Stimulated activated CD4-positive, alpha-beta T cell treated with anti-CD3 and anti-CD28 coated beads, Interleukin-2, amount 100 ng/mL, for 24 hours (primary cell): ENCODE measurements at places on chromosomes 4 and X.

GRCh38 chr4:40687676-40688389 lies 58.2 kb upstream of the RBM47 start:
- DNase-seq, result no peak

DNA sequence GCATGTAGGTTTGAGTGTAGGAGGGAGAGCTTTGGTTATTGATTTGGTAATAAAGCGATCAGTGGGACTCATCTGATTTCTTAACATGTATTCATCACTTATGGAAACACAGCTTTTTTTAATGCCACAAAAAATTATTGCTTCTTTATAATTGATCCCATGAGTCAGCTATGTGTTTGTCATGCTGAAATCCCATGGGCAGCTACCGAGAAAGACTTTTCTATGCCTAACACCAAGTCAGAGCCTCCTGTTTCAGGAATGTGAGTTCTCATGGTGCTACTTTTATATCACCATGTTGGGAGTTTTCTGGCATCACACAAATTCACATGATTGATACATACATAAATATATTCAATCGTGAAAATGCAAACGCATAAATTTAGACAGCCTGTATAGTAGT lies 165.7 kb downstream of the RAPGEF2 start:
- no peak for DNase-seq

DNA sequence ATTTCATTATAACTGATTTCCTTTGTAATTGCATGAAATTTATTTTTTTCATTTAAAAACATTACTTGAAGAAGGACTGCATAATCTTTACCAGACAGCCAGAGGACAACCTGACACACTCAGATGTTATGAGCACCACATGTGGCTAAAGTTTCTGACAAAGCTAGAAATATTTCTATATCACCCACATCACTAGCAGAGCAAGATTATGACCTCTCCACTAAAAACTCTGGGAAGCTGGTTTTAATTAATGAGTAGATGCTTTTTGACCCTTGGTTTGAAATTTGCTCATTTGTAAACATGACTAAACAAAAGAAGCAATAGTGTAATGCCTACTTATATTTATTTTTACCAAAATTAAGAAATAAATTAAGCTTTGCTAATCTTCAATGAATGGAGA lies 661.5 kb upstream of the EPHA5 start:
- DNase-seq, result no peak

- DNase-seq, result no peak
These were observed 55.1 kb downstream of the NCAPG start for GRCh38 chr4:17865866-17866363.

GRCh38 chr4:188892837-188893236 lies 753.6 kb downstream of the TRIML1 start:
- no peak for DNase-seq

DNA sequence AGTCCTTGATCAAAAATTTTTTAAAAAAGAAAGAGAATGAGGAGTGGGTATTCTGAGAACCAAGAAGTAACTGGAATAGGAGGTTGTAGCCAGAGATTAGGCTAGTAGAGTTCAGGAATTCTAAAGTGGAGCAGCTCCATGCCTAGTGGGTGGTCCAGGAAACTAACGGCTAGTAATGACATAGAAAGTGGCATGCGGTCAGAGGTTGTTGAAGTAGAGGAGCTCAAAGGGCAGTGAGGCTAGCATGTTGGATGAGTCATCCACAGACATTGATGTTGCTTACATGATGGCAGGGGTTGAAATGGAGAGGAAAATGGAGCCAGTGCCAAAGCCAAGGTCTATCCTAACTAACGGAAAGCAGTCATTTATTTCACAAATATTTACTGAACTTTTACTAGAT lies 42.1 kb downstream of the TEX13B start:
- no peak for DNase-seq

DNA sequence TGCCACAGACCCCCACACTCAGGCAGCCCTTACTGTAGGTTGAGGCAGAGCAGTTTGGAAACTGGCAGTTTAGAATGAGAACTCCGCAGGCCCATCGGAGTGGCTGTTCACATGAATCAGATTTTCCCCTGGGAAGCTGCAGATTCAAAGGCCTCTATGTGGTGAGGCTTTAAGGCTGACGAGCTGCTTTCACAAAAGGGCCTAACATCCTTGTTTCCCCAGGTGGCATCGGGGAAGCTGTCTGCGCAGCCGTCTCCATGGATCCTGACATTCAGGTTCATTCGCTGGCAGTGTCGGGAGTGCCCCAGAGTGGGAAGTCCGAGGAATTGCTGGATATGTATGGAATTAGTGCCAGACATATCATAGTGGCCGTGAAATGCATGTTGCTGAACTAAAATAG lies 33.7 kb downstream of the TKTL1 start:
- DNase-seq, result no peak

DNA sequence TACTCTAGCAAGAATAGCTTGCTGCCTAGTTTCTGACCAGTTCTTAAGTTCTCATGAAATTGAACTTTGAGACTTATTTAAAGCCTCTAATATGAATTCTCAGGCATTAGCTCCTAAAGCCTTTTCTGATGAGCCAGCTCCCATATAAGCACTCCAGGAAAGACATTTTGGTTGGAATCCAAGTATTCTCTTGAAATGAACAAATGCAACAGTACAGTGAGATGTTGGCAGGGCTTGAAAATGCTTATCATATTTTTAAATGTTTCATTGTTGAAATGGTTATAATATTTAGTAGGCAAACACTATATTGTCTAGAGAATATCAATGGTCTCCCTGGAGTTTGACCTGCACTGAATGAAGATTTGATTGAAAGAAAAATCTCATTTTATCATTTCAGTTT lies 240.3 kb downstream of the ANK2 start:
- no peak for DNase-seq

DNA sequence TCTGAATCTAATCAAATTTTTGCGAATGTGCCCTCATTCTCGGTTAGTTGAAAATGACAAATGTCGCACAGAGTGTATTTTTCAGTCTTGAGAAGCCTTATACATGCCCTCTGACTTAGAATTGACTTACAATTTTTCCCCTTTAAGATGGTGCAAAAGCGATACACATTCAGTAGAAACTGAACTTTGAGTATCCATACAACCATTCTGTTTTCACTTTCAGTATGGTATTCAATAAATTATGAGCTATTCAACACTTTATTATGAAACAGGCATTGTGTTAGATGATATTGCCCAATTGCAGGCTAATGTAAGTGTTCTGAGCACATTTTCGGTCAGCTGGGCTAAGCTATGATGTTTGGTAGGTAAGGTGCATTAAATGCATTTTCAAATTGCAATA lies 43.4 kb downstream of the SLC9A7 start:
- DNase-seq, result no peak

- no peak for DNase-seq
These were observed 508.5 kb upstream of the SLIT2 start for GRCh38 chr4:19743115-19743638.

GRCh38 chr4:61553557-61554125 lies 353.5 kb downstream of the ADGRL3 start:
- no peak for DNase-seq

GRCh38 chrX:24575496-24575895 lies 71.7 kb downstream of the PCYT1B start:
- DNase-seq, result no peak
